ENCODE measurements at places on chromosomes 3 and 15.

- DNase-seq, result no peak
Observed at GRCh38 chr3:52005571-52005986, 9.9 kb upstream of the RPL29 start.

DNA sequence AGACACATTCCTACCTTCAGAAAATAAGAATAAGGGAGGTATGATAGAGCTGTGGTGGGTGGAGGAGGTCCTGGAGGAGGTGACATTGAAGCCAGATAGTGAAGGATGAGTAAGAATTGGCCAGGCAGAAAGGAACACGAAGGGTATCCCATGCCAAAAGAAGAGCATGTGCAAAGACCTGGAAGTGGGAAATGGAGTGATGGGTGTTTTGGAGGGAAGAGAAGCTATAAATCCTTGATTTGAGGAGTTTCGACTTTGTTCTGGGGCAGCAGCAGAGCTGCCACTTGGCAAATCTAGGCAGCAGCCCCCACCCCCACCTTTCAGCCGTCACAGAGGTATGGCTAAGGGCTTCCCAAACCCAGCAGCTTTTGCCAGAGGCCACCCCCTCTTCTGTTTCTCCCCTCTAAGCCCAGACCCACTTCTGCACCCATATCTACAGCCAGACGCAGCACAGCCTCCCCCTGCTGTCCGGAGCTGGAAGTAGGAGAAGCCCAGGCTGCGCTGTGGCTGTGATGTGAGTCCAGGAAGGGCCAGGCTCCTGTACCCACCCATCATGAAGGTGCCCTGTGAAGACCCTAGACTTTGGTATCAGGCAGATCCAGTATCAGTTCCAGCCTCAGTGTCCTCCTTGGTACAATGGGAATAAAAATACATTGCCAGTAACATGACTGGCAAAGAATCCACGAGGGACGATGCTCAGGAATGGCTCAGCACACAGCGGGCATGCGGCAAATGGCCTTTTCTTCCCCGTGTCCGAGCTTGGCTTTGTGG, 188.7 kb upstream of the LINGO1 start:
- DNase-seq, result no peak

- no peak for DNase-seq
Observed at GRCh38 chr15:52558196-52558595, 10.6 kb downstream of the ARPP19 start.

DNA sequence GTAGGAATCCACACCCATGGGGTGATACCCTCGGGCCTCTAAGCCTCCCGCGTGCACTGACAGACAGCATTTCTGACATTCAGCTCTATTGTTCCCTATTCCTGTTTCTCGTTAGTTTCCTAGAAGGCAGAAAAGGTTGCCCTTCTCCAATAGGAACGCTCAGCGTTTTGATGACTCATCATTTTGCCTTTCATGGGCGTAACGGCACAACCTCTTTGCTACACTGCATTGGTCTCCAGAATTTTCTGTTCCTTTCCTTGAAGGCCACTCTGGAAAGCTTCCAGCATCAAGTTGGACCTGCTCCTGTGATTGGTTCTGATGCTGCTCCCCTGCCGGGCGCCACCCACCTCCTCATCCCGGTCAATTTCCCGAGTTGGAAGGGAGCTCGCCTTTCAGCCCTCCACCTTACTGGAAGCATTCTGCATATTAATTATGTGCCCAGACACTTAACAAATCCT, 13.0 kb upstream of the TNK2 start:
- no peak for DNase-seq

DNA sequence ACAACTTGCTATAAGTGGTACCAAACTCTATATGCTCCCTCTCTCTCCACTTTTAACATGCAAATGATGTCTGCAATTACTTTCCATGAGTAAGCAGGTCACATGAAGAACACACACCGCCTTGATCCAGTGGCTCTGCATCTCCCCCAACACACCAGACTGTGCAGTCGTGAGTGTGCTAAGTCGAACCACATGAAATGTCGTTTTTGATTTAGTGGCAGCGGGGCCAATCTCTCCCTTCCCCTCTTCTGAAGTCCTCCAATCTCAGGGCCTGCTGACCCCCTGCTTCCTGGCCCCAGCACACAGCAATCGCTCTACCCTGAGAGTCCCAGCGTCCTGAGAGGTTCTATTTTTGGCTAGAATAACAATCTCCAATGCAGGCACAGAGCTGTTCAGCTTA, 312.5 kb downstream of the SHQ1 start:
- DNase-seq, result no peak

DNA sequence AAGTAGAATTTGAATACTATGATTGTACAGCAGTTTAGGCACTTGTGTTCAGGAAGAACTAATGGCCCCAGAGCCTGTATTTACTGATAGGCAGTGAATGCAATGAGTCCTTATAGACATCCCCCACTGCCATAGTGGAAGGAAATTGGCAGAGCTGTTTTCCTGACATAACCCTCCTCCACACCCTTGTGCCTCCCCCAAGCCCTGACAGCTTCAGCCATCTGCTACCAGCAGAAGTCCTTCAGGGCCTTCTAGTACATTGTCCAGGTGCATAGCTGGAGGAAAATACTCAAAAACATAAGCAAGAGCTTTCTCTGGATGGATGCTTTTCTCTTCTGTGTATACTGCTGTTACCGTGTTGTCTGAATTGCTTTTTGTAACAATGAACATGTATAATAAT, 20.6 kb downstream of the ARHGAP31 start:
- no peak for DNase-seq

GRCh38 chr15:52309154-52309548, 13.5 kb upstream of the MYO5C start:
- DNase-seq, result no peak

- no peak for DNase-seq
Observed at GRCh38 chr3:141523615-141524375, 37.0 kb downstream of the RASA2 start.

GRCh38 chr3:98846101-98846500, 55.4 kb downstream of the DCBLD2 start:
- DNase-seq, result peak; percentile 16

- DNase-seq, result no peak
Observed at GRCh38 chr3:179958143-179958542, 78.6 kb downstream of the PEX5L start.

DNA sequence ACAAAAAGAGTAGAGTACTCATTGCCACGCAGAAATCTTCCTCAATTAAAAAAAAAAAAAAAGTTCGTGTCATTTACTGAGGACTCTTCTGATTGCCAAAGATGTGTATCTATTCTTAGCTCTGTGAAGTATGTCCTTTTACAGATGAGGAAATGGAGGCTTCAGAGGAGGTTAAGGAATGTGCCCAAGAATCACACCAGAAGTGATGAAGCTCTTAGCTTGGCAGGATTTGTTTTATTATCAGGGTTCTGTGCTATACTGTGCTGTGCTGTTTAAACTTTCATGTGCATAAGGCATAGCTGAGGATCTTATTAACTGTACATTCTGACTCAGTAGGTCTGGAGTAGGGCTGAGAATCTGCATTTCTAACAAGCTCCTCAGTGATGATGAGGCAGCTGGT, 665.2 kb upstream of the ADAMTS9 start:
- peak; percentile 36 for DNase-seq

DNA sequence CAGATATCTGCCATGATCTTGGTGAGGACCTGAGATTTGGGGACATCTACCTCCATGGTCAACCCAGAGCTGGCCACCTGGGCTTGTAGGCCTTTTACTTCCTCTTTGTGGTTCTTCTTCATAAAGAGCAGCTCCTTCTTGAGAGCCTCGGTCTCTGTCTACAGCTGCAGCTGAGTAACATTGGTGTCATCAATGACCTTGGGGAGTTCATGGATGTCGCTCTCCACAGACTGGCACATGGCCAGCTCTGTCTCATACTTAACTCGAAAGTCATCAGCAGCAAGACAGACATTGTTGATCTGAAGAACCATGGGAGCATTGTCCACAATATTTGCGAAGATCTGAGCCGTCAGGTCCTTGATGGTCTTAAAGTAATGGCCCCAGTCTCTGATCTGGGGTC, 15.7 kb upstream of the RASA2 start:
- no peak for DNase-seq

DNA sequence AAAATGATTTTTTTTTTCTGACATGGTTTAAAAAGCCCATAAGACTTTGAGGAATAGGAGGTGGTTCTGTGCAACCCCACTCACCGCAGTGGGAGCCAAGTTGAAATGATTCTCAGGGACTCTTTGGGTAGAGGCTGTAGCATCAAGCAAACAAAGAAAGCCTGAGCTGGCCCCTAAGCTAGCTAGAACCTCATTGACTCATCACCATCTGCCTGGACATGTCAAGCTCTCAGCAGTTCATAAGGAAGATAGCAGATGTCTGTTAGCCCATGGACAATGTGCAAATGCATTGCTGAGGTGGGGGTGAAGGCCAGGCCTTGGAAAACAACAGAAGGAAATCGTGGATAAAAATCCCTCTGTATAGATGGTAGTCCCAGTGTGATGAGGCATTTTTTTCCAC, 234.8 kb downstream of the NR2F2 start:
- DNase-seq, result no peak

DNA sequence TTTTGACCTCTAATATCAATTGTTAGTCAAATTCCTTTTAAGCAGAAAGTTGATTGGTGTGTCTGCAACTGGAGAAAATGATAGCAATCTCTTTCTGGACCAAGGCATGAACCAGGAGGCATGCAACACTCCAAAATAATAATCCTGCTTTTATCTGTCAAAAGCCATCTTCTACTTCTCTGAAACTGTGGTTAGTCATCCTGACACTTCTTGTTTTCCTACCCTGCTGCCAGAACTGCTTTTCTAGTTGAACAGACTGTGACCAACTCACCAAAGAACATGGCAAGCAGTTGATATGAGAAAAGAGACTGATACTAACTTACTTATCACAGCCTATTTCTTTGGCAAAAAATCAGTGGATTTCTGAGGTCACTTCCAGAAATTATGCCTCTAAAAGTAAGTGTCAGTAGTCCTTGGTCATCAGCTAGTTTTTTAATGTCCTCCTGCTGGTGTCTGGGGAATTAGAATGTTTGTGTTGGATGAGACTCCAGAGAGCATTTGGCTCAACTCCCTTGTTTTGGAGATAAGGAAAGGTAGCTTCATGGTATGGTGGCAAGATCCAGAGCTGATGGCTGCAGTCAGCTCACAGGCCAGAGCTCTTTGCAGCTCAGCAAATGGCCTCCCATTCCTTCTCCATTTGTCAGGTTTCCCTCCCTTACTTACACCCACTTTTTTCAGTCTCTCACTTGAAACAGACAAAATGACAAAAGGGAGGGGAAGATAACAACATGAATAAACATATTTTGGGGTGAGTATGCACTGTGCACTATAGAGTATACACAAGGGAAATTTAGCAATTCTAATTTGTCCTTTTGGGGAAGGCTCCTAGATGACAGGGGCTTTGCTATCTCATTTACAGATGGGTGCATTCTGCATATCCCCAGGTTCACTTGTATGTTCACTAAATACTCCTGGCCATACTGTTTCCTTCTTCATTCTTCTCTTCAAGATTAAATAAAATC, 7.0 kb downstream of the CRYGS start:
- DNase-seq, result no peak

GRCh38 chr3:95289295-95289694, 1226.4 kb downstream of the NSUN3 start:
- DNase-seq, result peak; percentile 14

GRCh38 chr3:187484547-187485295, 116.5 kb downstream of the RTP4 start:
- DNase-seq, result no peak

GRCh38 chr3:133361011-133361410, 38.8 kb upstream of the BFSP2 start:
- DNase-seq, result no peak

DNA sequence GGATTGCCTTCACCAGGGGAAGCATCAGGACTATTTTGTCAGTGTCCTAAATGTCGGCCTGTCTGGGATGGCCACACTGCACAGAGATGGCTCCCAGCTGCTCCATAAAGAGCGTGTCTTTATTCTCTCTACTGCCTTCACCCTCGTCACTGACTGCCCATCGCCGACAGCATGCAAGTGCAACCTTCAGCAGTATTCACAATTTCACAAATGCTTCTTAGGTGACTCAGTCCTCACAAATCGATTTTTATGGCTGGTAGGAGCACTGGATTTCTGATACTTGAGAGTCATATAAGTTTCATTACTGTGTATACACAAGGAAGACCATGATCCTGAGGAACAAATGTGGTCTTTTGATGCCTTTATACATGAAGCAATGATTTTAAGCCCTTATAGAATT, 1.1 kb upstream of the SSUH2 start:
- no peak for DNase-seq

DNA sequence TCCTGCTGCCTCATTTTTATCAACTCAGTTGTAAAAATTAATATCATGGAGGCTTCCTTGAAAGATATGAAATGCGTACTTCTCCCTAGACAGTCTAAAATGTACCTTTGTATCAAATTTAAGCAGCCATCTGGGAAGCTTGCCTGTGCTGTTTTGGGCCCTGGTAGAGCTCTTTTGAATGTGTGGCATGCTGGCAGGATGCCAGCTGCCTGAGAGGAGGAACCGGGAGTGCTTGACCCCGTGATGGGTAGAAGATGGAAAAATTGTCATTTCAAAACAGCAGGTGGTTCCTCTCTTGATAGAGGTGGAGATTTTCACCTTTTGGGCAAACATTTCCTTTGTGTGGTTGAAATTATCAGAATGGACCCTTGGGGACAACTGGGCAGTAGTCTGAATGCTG, 245.3 kb downstream of the RPLP1 start:
- DNase-seq, result no peak

DNA sequence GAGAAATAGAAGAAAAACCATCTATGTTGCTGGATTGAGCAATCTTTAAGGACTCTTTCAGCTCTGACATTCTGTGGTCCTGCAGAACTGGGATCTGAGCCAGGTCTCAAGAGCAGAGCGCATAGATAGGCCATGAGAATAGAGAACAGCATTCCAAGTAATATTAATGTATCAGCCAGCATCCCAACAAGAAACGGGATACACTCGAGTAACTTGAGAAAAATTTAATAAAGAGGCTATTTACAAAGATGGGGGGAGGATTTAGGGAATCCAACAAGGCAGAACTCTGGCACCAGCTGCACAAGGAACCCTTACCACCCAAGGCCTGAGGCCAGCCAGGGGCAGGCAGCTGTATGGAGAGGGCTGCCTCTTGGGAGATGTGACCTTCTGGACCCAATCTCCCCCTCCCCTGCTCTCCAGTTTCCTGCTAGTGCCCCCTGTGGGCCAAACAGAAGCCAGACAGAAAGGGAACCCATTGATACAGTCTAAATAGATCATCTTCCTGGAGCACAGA, 8.2 kb downstream of the TMOD2 start:
- peak; percentile 88 for DNase-seq

- no peak for DNase-seq
Observed at GRCh38 chr3:168585544-168585943, 489.8 kb upstream of the GOLIM4 start.
